Placental epithelial cell (primary cell): ENCODE measurements at places on chromosomes 12 and 14. TPM values are rescaled to one million over a fixed set of nuclear protein-coding genes. Genes with fewer than 3 reads are reported as not detected.

PLD4 gene
- under 0.01 and 0.65 TPM in 2 replicates for total RNA-seq

KRT78 gene
- total RNA-seq = not detected in 2 replicates

RIPK3 gene
- total RNA-seq = 7.5 and 13.0 TPM in 2 replicates

KLRC4 gene
- 1.2 TPM in 1 of 2 replicates, not detected in the other for total RNA-seq

RPL10L gene
- total RNA-seq = not detected in 2 replicates

SIX1 gene
- total RNA-seq = not detected in 2 replicates

RNF212B gene
- total RNA-seq = not detected in 2 replicates

WIF1 gene
- not detected in 2 replicates for total RNA-seq

OTUB2 gene
- total RNA-seq = 1.2 and 1.6 TPM in 2 replicates

SSPN gene
- 2.4 and 3.9 TPM in 2 replicates for total RNA-seq

VDR gene
- total RNA-seq = 3.1 and 13.6 TPM in 2 replicates

BDKRB1 gene
- not detected in 2 replicates for total RNA-seq

RNASE2 gene
- not detected in 2 replicates for total RNA-seq

PLA2G1B gene
- not detected in 2 replicates for total RNA-seq

GPX2 gene
- not detected in 2 replicates for total RNA-seq

FITM1 gene
- 0.39 and 1.7 TPM in 2 replicates for total RNA-seq

DYRK2 gene
- total RNA-seq = 11.8 and 21.1 TPM in 2 replicates

KRT77 gene
- not detected in 2 replicates for total RNA-seq

KRT86 gene
- not detected in 2 replicates for total RNA-seq

HOXC6 gene
- 0.11 and 1.2 TPM in 2 replicates for total RNA-seq

OR6S1 gene
- total RNA-seq = not detected in 2 replicates

OVCH1 gene
- total RNA-seq = not detected in 2 replicates

NRDE2 gene
- total RNA-seq = 10.1 and 13.3 TPM in 2 replicates

ZDHHC17 gene
- 81.6 and 109 TPM in 2 replicates for total RNA-seq

SIX6 gene
- not detected in 2 replicates for total RNA-seq

PNMA1 gene
- total RNA-seq = 18.4 and 21.6 TPM in 2 replicates

SMCO2 gene
- total RNA-seq = 0.39 TPM in 1 of 2 replicates, not detected in the other

HOXC12 gene
- total RNA-seq = not detected in 2 replicates

GLT8D2 gene
- 11.6 and 29.4 TPM in 2 replicates for total RNA-seq

ZC3H14 gene
- total RNA-seq = 57.7 and 66.5 TPM in 2 replicates
